ENCODE measurements at places on chromosomes 6 and 20.
A peak's percentile ranks its signal among the peaks of the same experiment; 100 is the strongest.

DNA sequence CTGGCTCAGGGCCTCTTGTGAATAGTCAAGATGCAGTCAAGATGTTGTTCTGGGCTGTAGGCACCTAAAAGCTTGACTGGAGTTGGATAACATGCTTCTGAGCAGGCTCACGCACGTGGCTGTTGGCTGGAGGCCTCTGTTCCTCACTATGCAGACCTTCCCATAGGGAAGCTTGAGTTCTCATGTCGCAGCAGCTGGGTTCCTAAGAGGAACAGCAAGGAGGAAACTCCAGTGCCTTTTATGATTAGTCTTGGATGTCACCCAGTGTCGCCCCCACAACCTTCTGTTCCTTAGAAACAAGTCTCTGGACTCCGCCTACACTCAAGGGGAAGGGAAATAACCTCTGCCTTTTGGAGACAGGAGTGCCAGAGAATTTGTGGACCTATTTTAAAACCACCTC is 210.7 kb downstream of the BCAS1 start:
- peak; percentile 39 for ATAC-seq

DNA sequence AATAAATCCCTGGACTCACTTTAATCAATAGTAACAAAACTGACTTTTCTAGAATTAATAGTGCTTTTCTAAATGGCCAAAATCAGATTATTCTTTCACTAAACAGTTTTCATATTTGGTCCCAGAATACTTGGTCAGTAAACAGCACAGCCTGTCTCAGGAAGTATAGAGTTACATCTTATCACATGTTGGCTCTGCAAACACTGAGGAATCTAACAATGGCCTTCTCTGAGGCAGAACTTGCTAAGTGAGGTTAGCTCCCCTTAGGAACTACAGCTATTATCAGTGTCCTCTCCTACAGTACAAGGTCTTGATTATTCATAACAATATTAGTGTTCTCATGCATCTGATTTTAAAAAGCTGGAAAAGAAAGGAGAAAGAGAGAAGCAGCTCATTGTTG is 1622.8 kb downstream of the HACE1 start:
- no peak for ATAC-seq

GRCh38 chr6:167645368-167645767 is 181.3 kb upstream of the AFDN start:
- ATAC-seq: no peak

DNA sequence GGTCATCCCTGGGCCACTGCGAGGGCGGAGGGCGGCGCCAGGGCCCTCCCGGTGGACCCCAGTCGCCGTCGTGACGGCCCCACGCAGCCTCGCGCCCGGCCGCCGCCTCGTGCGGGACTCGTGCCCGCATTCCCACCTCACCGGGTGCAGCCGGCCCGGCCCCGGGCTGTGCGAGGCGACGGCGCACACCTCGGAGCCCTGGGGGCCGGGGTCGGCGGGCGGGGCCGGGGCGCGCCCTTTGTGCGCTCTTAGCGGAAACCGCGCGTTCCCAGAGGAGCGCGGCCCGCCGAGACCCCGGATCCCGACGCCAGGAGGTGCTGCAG is 5.5 kb upstream of the DLL1 start:
- no peak for ATAC-seq

DNA sequence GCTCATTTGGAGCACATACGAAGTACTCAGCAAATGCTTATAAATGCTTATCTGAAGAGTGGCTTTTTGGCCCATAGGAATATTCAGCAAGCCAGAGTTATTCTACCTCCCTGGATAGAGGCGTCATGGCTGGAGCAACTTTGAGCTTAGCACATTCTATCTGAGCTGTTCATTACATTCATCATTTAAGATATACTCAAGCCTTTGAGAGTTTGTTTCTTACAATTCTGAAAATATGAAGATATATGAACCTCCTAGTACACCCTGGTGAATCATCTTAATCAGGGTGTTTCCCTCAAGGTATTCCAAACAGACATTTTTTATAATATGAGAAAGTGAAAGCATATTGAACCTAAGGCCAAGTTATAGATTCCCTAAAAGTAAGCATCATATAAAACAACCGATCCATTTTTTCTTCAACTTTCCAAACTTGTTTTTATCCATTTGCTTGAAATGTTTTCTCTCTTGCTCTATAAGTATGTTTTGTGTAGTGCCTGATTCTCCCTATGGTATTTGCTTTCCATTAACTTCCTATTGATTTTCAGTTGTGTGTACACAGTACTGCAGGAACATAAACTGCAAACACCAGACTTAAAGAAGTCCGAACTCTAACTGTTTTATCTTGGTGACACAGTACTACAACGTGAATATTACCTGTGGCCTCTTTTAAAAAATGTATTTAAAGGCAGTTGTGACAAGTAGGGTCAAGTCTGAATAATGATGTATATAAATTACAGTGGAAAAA is 139.7 kb upstream of the PTPRK start:
- no peak for ATAC-seq

- ATAC-seq: no peak
Measured at GRCh38 chr6:57256541-57256940, 34.4 kb upstream of the RAB23 start.

DNA sequence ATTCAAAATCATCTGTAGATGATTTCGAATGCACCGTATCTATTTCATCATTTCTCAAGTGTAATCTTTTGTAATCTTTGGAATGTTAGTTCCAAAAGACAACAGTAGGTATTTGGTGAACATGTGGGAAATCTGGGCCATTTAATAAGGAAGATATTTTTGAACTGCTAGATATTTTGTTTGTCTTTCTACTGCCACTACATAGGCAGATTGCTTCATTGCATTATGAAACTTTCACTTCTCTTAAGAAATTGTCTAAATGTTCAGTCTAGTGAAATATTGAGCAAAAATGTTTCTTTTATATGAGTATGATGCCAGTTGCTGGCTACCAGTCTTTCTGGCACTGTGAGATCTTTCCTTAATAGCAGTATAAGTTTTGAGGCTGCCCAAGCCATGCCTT is 527.8 kb upstream of the RNF217 start:
- ATAC-seq: no peak

DNA sequence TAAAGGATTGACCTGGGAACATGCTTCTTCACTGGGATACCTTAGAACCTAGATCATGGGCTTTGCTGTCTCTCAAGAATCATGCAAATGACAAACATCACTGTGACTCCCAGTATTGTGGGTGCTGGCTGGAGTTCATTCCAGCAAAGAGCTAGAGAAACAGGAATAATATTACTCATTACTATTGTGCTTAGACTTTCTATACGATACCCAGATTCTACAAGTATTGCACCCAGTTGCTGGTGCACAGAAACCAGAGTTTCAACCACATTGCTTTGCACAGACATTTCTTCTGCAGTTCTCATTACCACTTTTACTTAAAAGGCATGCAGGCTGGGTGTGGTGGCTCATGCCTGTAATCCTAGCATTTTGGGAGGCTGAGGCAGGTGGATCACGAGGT is 220.4 kb upstream of the ZNF217 start:
- no peak for ATAC-seq

DNA sequence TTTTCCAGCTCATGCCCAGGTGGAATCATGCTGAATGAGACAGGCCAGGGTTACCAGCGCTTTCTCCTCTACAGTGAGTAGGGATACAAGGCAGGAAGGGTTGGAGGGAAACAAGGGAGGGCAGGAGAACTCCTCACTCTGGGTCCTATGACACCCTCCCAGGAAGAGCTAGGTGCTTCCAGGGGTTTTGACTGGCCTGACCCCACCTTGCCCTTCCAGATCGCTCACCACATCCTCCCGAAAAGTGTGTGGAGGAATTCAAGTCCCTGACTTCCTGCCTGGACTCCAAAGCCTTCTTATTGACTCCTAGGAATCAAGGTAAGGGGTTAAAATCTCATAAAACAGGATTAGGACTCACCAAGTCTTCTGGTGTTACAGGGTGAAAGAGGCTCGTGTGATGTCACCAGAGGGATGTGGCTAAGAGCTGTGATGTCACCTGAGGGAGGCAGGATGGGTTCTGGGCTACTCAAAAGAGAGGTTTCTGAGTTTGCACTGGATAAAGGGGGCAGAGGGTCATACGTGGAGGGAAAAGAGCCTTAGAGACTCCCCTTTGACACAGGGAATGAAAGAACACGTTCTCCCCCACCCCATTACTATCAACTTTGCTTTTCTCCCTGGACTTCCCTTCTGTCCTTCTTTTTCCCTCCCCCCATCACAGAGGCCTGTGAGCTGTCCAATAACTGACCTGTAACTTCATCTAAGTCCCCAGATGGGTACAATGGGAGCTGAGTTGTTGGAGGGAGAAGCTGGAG is 1.9 kb downstream of the APOM start:
- ATAC-seq: no peak

DNA sequence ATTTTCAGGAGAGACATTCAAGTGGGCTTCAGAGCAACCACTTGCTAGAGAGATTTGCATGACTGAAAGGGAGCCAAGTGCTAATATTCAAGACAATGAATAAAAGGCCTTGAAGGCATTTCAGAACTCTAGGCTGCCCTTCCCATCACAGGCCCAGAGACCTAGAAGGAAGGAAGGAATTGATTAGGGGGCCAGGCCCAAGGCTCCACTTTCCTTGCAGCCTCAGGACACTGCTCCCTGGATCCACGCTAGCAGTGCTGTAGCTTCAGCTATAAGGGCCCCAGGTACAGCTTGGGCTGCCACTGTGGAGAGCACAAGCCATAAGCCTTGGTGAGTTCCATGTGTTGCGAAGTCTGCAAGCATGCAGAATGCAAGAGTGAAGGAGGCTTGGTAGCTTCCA is 731.9 kb upstream of the FLRT3 start:
- ATAC-seq: no peak

GRCh38 chr6:12009180-12009685 is 2.9 kb upstream of the HIVEP1 start:
- no peak for ATAC-seq

- ATAC-seq: peak; percentile 91
Measured at GRCh38 chr6:133977983-133978895, 25.2 kb downstream of the TBPL1 start.

- no peak for ATAC-seq
Measured at GRCh38 chr20:59866338-59866737, 67.1 kb downstream of the SYCP2 start.

DNA sequence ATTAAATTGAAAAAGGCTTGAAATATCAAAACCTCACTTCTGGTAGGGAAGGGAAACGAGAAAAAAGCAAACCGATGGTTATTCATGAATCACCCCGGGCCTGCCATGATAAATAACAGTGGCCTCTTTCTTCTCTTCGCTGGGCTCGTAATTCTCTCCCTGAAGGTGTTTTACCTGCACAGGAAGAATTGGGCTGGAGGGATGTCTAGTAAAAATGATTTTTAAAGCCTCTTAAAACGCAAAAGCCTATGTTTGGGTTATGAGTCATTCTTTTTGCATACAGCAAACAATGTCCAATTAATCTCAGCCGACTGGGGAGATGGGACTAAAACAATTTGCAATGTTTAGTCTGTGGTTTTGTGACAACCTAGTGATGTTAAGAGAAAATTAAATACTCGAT is 16.8 kb downstream of the LINC00237 start:
- no peak for ATAC-seq

DNA sequence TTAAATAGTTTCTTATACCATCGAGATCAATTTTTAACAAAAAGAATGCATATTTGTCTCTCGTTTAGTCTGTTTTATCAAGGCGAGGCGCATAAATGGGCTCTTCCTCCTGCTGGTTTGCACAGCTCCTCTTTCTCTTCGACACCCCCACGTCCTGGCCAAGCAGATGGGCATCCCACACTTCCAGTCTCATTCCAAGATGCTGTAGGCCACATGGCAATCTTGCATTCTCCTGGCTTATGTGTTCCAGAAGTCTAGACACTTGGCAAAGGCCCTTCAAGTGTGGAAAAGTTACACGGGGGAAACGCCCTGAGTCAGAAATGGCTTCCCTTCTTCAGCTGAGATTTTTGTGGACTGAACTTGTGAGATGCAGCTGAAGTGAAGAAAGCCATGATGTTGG is 447.1 kb downstream of the QKI start:
- no peak for ATAC-seq

GRCh38 chr6:46012834-46013233 is 2.8 kb downstream of the CLIC5 start:
- no peak for ATAC-seq

DNA sequence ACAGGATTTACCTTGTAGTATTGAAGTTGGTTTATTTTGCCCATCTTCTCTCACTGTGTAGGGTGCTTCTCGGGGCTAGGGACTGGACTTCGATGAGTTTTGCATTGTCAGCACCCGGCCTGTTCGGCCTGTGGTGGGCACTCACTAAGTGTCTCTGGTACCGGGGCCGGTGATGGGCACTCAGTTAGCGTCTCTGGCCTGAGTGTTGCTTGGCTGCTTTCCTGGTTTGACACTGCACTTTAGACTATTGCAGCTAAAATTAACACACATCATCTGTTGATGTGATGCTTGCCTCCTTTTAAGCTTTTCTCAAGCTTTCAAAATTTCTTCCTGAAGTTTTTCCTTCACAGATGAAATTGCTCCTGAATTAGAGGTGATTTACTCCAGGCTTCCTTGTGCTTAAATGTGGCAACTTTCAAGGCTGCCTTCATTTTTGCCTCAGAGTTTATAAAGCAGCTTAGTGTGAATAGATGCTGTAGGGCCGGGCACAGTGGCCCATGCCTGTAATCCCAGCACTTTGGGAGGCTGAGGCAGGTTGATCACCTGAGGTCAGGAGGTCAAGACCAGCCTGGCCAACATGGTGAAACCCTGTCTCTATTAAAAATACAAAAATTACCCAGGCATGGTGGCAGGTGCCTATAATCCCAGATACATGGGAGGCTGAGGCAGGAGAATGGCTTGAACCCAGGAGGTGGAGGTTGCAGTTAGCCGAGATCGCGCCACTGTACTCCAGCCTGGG is 41.7 kb upstream of the TULP4 start:
- no peak for ATAC-seq

DNA sequence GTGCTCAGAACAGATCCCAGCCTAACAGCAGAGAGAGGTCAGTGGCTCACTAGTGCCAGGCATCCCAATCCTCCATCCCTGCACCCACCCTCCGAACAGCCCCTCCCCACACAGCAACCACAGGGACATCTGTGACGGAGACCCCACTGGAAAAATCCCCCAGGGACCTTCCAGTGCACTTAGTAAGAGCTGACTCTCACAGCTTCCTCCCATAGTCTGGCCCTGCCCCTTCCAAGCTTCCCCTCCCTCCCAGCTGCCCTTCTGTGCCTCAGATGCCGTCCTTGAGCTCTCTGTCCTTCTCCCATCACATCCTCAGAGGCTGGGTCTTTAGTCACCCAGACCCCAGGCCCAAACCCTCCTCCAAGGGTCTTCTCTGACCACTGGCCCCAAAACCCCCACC is 9.7 kb upstream of the THBS2 start:
- ATAC-seq: no peak

DNA sequence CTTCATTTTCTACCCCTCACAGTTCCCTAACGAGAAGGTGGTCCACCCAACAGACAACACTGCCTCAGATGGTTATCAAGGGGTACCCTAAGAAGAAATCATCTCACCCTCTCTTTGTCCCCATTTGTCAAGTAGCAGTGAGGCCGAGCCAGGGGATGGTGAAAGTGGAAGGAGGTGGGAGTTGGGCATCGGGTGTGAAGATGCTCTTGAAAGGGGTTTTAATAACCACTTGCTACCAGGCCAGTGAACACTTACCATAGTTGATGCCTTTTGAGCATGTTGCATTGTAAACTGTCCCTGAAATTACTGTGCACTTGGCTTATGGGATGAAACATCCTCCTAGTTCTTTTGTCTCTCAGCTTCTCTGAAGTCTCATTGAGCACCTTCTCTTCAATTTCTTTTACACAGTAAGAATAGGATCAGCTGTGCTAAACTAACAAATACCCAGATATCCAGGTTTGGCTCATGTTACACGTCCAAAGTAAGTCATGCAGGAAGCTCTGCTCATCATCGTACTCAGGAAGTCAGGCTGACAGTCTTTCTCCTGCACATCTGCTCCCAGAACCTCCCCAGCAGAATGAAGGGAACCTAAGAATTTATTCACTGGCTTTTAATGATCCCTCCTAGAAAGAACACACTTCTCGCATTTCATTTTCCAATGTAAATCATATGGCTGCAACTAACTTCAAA is 13.3 kb downstream of the HLA-DPB1 start:
- no peak for ATAC-seq

Data from gastroesophageal sphincter (tissue), 4 donors.